Ovary (tissue), 10 donors: ENCODE measurements at places on chromosomes 7 and 10. TPM values are rescaled to one million over a fixed set of nuclear protein-coding genes. Genes with fewer than 3 reads are reported as not detected.

Gene EIF4H
- total RNA-seq = 301 TPM

- no peak for DNase-seq
Measured at GRCh38 chr7:134954197-134955082, 31.9 kb upstream of the AGBL3 start.

Gene FKBP9
- 101 TPM for total RNA-seq

DNA sequence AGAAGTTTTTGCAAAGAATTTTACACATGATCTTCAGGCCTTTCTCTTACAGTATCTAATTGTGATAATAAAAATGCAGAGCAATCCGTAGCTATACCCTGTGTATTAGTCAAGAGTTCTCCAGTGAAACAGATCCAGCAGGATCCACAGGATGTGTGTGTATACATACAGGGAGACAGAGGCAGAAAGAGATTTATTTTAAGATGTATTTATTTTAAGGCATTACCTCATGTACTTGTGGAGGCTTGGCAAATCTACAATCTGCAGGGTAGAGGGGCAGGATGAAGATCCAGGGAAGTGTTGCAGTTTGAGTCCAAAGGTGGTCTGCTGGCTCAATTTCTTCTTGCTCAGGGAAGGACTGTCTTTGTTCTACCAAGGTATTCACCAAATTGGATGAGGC lies 41.7 kb downstream of the ARHGAP12 start:
- no peak for DNase-seq

GRCh38 chr7:117827862-117828261 lies 45.4 kb downstream of the CTTNBP2 start:
- DNase-seq = no peak
